ENCODE measurements at places on chromosomes 4 and X.
A peak's percentile ranks its signal among the peaks of the same experiment; 100 is the strongest.

- DNase-seq, result no peak
Measured at GRCh38 chr4:150827226-150827625, 187.9 kb downstream of the LRBA start.

GRCh38 chr4:45102716-45103115 lies 376.4 kb upstream of the GNPDA2 start:
- DNase-seq, result no peak

- no peak for DNase-seq
Measured at GRCh38 chr4:110867251-110867960, 244.5 kb upstream of the PITX2 start.

GRCh38 chrX:16822723-16823122 lies 36.5 kb downstream of the TXLNG start:
- no peak for DNase-seq

DNA sequence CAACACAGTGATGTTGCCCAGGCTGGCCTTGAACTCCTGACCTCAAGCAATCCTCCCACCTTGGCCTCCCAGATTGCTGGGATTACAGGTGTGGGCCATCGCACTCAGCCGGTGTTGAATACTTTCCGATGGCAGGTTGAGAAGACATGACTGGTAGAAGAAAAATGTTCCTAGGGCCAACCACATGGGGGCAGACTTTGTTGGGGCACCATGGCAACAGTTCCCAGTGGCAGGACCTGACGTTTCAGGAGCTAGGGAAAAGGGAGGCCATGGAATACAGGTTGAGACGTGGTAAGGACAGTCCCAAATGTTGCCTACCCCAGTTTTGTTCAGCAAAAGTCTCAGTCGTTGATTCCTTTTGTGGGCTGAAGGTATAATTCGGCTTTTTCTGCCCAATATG lies 134.6 kb downstream of the ASMT start:
- no peak for DNase-seq

DNA sequence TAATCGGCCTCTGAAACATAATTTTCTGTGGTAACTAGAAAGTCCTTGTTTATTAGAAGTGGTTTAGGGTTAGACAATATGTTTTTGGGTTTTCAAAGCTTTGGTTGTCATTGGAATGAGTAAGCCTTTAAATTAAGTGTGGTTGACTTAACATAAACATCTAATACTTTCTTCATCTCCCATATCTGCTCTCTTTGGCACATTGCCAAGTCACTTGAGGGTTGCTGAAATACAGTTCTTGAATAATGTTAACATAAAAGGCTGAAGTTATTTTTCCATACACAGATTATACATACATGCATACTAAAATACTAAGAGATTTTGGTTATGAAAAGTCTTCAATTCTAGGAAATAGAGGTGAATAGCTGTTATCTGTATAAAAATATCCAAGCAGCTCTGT lies 241.7 kb upstream of the BMP3 start:
- DNase-seq, result no peak

DNA sequence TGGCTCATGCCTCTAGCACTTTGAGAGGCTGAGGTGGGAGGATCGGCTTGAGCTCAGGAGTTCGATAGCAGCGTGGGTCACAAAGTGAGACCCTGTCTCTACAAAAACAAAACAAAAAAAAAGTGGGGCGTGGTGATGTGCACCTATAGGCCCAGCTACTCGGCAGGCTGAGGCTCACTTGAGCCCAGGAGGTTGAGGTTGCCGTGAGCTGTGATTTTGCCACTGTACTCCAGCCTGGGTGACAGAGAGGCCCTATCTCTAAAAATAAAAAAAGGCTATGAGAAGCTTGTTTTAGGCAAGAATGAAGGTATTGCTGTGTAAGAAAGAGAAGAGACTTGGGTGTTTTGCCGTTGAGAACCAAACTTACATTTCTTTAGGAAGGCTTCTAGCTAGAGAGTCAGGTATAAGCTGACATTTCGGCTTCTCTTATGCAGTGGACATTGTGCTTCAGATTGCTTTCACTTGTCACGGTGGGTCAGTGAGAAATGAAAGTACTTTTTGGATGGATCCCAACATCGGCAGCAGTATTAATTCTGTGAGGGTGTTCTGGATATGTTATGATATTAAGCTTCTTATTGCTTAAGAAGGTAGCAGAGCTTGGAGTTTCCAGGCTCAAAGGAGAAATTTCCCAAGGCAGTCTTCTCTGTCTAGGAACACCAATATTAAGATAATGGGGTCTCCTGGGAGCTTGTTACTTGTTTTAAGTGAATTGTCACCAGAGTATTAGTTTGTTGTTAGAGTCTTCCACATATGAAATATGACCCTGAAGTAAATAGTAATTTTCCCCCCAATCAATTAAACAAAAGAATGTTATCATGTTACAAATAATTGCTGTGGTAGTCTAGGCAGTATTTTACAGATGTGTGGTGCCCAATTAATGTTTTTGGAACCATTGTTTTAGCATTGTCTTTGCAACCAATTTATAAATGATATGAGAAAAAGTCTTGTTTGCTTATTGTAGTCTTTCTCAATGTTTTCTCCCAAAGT lies 17.6 kb downstream of the TMEM131L start:
- DNase-seq, result no peak

DNA sequence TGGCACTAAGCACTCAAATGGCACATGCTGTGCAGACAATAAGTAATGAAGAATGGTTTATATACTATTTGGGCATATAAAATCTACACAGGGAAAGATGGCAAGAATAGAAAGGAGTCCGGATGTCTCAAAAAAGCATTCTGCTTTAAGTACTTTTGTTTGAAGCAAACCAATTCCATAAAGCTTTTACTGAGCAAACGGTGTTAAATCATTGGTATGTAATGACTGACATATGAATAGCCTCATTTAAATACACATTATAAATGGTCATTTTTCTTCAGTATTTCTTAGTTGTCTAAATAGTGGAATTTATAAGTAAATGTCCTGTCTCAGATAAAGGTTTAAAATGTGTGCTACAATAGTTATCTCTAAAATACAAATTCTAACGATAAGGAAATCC lies 6.0 kb downstream of the FBXO8 start:
- no peak for DNase-seq

- DNase-seq, result no peak
Measured at GRCh38 chr4:125045311-125045710, 269.4 kb upstream of the FAT4 start.

- DNase-seq, result no peak
Measured at GRCh38 chr4:139534287-139534950, 21.6 kb downstream of the SETD7 start.

DNA sequence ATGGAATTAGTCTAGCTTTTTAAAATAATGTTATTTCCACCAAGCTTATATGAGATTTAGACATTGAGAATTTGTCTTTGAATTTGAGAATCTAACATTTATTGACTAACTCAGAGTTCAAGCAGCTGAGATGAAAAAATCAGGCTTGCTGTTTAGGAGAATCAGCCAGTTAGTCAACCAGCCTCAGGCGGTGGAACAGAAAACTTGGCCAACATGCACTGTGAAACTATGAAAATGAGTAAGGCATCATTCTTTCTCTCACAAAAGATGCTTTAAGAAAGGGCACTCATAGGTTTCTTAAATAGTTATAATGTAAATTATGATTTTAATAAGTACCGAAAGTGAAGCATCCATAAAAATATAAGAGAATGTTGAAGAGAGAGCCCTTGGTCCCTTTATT lies 84.2 kb downstream of the NFKB1 start:
- DNase-seq, result no peak

GRCh38 chrX:52271206-52271605 lies 86.5 kb downstream of the MAGED4 start:
- no peak for DNase-seq

DNA sequence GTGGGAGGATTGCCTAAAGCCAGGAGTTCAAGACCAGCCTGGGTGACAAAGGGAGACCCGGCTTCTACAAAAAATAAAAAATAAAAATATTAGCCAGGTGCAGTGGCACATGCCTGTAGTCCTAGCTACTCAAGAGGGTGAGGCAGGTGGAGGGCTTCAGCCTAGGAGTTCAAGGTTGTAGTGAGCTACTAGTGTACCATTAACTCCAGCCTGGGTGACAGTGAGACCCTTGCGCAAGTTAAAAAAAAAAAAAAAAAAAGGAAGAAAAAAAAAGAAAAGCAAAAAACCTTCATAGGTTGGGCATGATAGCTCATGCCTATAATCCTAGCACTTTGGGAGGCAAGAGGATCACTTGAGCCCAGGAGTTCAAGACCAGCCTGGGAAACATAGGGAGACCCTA lies 5.8 kb downstream of the SCLT1 start:
- no peak for DNase-seq

DNA sequence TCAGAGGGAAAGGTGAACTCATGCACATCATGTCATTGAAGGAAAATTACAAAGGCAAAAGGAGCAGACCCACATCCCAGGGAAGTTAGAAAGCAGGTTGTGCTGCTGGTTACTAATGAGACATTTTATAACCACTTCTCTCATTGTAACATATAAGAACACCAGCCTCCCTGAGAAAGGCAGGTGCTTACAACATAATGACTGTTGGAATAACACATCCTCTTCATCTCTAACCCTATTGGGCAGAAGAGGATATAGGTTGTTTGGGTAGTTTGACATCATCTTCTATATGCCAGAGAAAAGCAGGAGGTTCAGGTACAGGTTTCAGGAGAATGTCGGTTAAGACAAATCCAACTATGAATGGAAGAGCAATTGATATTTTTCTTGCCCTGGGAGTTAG lies 77.6 kb downstream of the MAOA start:
- no peak for DNase-seq

DNA sequence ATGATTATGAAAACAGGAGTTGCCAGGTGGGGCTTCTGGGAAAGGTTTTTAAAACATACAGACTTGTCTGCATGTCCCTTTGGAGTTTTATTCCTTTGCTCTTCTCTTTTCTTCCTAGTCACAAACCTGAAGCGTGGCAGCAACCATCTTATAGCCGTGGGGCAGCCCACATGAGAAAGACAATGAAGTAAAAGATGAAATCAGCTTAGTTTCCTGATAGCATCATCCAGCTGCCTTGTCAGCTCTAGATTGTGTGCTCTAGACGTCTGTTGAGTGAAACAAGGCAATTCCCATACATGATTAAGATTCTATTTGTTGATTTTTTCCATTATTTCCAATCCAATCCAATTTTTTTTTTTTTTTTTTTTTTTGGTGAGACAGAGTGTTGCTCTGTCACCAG lies 68.9 kb downstream of the ELOVL6 start:
- no peak for DNase-seq

DNA sequence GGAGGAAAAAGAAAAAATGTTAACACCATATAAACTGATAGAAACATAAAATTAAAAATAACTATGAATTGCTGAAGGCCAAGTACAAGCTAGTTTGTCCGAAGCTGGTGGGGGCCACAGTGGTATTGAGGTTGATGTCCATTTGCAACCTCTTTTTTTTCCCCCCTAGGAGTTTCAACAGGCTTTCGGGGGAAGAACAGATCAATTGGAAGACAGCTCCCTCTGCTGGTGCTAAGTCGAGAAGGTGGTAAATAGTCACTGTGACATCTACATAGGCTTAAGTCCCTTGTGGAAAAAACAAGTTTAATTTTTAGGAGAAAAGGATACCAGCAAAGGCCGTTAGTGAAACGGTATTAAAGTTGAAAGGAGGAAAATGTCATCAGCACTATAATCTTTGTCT lies 115.7 kb upstream of the ZXDA start:
- no peak for DNase-seq

- no peak for DNase-seq
Measured at GRCh38 chr4:66681962-66682361, 863.3 kb downstream of the CENPC start.

GRCh38 chr4:25098964-25099891 lies 61.0 kb downstream of the SEPSECS start:
- no peak for DNase-seq

DNA sequence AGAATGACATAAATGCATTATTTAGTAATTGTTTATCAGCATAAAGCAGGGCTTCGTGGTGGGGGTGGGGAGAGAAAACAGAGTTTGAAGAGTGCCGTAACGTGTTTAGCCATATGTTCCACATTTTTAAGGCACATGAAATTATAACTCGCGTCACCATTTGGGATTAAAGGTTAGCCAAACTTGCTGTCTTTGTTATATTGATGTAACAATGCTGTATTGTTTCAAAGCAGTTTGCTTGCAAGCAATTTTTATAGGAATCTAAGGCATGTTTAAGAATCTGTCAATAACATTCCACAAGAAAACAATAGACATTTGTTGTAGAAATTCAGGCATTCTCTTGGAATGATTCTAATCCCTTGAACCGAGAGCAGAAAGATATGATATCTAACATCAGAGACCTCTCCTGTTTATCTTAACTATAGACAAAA lies 78.3 kb downstream of the CLDN22 start:
- DNase-seq, result no peak

DNA sequence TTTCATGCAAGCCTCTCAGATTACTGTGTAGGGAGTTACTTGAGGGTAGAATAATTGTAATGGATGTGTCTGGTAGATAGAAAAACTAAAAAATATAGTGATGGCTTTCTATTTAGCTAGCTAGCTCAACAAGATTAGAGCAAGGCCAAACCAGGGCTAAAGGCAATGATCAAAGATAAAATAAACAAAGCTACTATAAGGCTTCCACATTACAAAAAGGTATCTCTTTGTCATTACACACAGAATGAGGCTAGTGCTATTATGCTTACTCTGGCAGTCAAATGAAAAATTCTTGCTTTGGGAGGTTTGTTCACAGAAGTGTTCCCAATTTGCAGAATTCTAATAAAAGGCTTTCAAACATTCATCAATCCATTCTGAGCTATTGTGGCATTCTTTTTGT lies 121.6 kb upstream of the HTR2C start:
- DNase-seq, result no peak

- DNase-seq, result no peak
Measured at GRCh38 chrX:125132274-125132673, 187.4 kb upstream of the TEX13C start.

- DNase-seq, result no peak
Measured at GRCh38 chr4:126123611-126124325, 809.0 kb downstream of the FAT4 start.

DNA sequence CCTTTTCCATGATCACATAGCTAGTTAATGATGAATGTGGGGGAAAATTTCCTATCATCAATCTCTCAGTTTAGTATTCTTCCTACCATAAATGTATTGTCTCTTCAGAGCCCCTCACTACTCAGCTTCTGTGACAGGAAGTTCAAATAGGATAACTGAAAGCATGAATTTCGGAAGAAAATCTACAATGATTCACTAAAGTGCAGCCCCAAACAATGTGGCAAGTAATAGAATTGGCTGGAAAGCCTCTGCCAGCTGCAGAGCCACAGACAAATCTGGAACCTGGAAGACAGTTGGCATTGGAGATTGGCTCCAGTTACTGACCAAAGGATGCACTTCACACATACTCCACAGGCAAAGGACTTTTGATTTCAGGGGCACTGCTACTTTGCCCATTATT lies 35.2 kb downstream of the EGF start:
- no peak for DNase-seq

- DNase-seq, result no peak
Measured at GRCh38 chr4:128866269-128866668, 56.8 kb downstream of the JADE1 start.

DNA sequence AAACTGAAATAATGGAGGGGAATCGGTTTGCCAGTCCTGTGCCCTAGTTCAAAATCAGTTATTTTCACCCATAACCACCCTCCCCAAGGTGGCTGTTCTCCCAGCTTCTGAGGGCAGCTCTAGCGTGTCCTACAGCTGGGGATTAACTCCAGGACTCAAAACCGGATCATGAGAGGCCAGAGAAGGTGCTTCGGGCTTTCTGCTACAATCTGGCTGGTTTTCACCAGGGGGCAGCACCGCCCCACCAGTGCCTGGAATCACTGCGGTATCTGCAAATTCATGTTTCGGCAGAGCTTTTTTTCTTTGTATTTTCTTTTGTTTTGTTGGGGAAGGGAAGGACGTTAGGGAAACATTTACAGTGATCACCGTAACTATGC lies 28.4 kb downstream of the PDHA1 start:
- DNase-seq, result peak; percentile 28
